ENCODE measurements at places on chromosomes 7 and 10.
A peak's percentile ranks its signal among the peaks of the same experiment; 100 is the strongest.

- DNase-seq: no peak
Observed at GRCh38 chr7:44796034-44796503, 412 bp upstream of the PPIA start.

GRCh38 chr7:2037808-2038522 is 194.8 kb downstream of the MAD1L1 start:
- DNase-seq: peak; percentile 17

DNA sequence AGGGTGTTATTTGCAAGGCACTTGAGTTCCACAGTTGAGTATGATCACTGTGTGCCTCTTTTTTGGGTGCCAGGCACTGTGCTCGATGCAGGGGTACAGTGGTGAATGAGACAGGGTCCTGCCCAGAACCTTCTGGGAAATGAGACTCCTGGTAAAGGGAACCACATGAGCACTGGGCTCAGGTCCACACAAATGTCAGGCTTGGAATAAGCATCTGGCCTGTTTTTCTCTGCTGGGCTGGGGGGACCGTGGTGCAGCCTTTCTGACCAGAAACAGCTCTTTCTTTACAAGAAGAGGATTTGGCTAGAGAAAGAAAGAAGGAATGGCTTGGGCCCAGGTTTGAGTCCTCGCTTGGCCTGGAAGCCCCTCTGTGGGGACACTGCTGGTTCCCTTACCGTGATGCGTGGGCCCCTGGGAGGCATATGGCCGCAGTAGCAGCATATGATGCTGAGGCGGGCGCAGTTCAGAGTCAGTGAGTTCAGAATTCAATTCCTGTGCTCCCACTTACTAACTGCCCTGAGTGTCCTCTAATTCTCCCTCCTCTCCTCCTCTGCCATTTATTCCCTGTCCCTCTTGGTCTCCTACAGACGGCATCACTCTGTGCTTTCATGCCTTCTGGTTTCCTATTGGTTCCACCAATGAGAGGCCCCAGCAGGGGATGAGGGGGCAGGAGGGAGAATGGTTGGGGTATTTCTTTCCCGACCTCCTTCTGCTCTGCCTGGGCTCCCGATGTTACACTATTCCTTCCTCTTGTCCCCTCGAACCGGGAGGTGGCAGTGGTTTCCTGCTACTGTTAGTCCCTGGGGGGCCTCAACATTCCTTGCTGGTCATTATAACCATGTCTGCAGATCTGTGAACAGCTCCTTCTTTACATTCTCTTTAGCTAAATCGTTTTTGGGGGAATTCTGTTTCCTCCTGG is 9.6 kb upstream of the KCP start:
- no peak for DNase-seq

DNA sequence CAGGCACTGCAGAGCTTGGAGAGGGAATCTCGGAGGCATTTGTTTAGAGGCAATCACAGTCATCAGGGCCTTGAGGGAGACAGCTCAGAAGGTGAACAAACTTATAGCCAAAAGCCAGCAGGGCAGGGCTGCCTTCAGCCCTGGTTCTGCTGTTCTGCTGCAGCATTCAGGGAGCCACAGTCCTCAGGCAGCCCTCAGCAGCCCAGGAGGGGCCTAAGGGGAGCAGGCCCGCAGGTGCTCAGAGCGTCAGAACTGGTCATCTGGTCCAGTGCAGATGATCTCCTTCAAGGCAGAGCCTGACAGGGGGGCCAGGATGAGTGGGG is 84.7 kb downstream of the ARHGAP22 start:
- no peak for DNase-seq

GRCh38 chr10:17196573-17196972 is 4.9 kb downstream of the TRDMT1 start:
- no peak for DNase-seq

- no peak for DNase-seq
Observed at GRCh38 chr7:112400141-112400540, 50.1 kb upstream of the IFRD1 start.

DNA sequence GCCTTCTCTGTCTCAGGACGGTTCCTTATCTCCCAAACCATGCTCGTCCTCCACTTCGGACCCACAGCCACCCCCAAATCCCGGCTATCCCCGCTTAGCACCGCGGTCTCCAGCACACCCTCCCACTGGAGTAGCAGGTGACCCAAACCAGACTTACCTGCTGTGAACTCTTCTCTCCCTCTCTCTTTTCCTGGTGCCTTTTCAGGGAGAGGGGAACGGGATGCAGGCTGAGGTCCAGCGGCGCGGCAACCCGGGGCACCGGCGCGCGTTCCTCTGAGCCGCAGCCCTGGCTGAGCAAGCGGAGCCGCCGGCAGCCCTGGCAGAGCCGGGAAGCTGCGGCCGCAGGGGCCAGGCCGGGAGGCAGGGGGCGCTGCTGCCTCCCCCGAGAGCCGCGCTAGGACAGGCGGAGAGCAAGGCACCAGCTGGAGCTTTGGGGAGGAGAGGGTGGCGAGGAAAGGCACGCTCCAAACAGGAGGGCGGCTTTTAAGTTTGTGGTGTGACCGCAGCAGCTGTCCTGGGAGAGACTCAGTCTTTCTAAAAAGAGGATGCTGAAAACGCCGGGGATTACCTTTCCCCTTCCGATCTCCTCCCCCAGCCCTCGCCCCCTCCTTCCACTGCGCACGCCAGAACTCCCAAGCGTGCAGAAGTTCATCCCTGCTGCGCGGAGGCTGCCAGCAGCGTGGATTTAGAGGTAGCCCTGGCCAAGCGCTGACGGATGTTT is at the start of gene SEMA3D:
SEMA3D (minus strand) TSS at position 536 of the 721 bp plus-strand sequence. CDS start 65,165 bp downstream, outside the sequence.
- peak; percentile 42 for DNase-seq

GRCh38 chr10:122490268-122490667 is 28.9 kb downstream of the HTRA1 start:
- DNase-seq: no peak

- DNase-seq: no peak
Observed at GRCh38 chr10:46293832-46294640, 7.2 kb downstream of the ANTXRL start.

DNA sequence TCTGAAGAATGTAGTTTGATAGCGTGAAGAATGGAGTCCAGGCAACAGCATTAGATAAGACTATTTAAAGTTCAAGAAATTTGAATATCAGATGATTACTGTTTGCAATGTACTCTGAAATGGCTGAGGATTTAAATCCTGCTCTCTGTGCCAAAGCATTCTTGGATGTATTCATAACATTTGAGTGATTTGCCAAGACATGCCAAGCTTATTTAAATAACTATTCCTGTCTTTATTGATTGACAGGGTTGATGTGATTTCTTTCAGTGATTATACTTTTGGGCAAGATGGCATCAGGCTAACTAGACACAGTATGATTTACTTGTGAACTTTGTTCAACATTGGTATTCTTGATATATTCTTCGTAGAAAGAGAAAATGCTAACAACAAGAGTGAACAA is 168.7 kb downstream of the GNAI1 start:
- no peak for DNase-seq

DNA sequence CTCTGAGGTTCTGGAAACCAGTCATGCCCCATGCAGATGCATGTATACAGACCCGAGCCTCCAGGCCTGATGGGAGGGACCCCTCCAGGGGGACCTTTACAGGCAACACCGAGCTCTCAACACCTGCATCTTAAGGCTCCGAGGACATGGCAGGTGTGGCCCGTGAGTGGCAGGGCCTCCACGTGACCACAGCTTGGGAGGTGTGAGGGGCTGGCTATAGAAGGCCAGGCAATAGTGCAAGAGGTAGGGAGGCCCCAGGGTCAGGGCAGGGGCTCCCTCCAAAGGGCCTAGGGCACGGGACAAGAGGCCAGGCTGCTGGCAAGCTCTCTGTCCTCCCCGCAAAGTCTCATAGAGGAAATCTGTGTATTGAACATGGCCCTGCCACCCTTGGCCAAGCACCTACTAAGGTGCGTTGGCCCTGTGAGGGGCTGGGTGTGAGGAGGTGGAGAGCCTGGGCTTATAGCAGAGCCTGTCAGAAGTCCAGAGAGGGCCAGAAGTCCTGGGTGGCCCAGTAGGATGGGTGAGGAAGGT is 134.2 kb downstream of the PTPN20 start:
- no peak for DNase-seq
